ENCODE measurements at places on chromosomes 2 and 18.

- DNase-seq = no peak
Measured at GRCh38 chr2:233990261-233990798, 60.2 kb upstream of the SPP2 start.

GRCh38 chr2:30312916-30313315, 81.6 kb downstream of the LBH start:
- DNase-seq = no peak

- DNase-seq = no peak
Measured at GRCh38 chr2:120432293-120432975, 86.5 kb downstream of the INHBB start.

- no peak for DNase-seq
Measured at GRCh38 chr2:20447437-20448245, 767 bp downstream of the RHOB start.

DNA sequence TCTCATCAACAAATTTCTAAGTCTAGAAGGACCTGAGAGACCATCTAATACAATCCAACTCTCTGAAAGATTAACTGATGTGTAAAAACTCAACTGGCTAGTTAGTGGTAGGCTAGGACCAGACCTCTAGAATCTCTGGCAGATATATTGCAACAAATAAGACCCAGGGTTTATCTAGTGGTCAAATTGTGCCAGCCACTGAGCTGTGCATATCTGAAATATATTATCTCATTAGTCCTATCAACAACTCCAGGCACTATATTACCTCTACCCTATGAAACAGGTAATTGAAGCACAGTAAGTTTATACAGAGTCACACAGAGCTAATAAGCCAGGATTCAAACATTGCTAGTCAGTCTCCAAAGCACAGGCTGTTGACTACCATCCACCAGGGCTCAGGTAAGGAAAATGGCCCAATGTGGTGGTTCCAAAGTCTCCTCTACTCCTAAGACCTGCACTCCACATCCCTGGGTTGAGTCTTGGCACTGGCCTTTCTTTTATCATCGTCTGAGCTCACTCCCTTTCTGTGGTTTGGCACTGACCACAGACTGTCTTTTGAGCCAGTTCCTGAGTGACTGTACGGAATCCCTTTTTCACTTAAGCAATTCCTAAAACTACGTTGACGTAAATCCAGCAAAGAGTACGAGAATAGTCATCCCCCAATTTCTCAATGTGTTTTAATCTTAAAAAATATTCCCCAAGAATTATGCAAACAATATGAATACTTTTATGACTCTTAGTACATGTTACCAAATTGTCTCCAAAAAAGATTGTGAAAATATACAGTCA, 11.9 kb upstream of the PID1 start:
- DNase-seq = no peak

DNA sequence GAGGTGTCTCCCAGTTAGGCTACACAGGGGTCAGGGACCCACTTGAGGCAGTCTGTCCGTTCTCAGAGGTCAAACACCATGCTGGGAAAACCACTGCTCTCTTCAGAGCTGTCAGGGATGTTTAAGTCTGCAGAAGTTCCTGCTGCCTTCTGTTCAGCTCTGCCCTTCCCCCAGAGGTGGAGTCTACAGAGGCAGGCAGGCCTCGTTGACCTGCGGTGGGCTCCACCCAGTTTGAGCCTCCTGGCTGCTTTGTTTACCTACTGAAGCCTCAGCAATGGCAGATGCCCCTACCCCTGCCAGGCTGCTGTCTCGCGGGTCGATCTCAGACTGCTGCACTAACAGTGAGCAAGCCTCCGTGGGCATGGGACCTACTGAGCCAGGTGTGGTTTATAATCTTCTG, 346.3 kb downstream of the CELF4 start:
- no peak for DNase-seq

GRCh38 chr2:205868053-205868452, 185.8 kb downstream of the NRP2 start:
- DNase-seq = no peak

DNA sequence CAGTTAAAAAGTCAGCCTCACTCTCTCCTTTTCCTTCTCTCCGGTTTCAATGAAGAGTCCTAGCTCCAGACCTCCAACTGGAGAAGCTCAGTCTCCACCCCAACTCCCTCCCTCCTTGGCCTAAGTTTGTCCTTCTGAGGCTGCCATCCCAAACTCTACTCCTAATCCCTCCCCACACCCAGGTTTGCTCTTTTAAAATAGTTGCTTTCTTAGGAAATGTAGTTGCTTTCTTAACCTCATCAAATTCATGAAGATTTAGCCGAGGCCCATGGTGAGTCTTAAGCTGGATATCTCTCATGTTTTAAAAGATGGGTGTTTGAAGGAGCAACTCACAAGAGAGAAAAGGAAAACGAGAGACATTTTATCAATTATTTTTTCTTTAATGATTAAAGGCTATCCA, 937 bp upstream of the LANCL1 start:
- DNase-seq = no peak

- no peak for DNase-seq
Measured at GRCh38 chr2:98893911-98894321, 42.1 kb downstream of the CRACDL start.

DNA sequence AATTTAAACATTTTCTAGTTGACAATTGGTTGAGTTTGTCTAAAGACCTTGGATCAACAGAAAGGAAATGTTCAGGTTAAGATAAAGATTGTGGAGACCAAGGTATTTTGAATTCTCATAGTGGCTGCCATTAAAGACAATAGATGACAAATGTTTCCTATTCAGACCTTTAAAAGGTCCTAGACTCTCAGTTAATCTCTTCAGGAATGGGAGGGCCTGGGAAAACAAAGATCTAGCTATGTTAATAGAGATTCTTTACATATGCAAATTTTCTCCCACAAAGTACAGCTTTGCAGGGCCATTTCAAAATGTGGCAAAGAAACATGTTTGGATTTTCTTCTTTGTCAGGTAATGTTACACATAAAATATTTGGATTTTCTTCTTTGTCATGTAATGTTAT, 403.9 kb downstream of the SPAG16 start:
- DNase-seq = no peak

- no peak for DNase-seq
Measured at GRCh38 chr2:168613551-168613950, 157.5 kb downstream of the CERS6 start.

DNA sequence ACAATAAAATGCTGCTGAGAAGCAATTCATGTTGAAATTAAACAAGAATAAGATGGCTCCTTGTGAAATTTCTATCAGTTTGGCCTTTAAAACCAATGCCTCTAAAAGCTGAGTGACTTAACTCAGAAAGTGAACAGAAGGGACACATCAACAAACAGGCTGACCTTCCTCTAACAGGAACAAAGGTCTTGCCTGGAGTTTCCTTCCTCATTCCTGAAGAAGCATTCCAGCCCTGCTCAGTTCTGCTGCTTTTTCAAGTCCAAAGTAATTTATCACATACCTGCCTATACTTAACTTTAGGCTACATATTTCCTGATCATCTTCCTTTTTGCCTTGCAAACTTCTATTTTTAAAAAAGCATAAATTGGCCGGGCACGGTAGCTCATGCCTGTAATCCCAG, 14.1 kb downstream of the PTRHD1 start:
- DNase-seq = no peak

GRCh38 chr2:193679847-193680246, 1485.1 kb upstream of the TMEFF2 start:
- no peak for DNase-seq
